ENCODE measurements at places on chromosomes 2 and 18. TPM values are rescaled to one million over a fixed set of nuclear protein-coding genes. Genes with fewer than 3 reads are reported as not detected.

GRCh38 chr2:236847538-236848263 lies 238.0 kb upstream of the COPS8 start:
- DNase-seq: no peak

GRCh38 chr2:186918495-186918894 lies 69.5 kb upstream of the ZSWIM2 start:
- peak; percentile 11 for DNase-seq

- DNase-seq: peak; percentile 87
Observed at GRCh38 chr18:23257686-23258565, 122.6 kb downstream of the CABLES1 start.

- peak; percentile 91 for DNase-seq
Observed at GRCh38 chr18:62450546-62451410, 72.0 kb upstream of the ZCCHC2 start.

DNA sequence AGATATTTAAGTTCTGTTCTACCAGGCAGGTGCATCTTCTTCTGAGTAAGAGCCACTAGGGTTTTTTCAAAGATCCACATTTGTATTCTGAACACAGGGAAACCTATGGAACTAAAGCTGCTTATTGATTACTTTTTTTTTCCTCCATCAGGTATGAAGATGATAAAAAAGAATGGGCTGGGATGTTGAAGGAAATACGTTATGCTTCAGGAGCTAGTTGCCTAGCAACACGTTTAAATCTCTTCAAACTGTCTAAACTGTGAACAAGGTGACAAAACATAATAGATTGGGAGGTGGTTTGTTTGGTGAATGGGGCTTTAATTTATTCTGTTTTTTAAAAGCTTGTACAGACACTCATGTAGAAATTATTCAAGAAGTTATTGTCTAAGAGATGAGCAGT lies 15.9 kb downstream of the KLHL41 start:
- DNase-seq: no peak

HOXD9 gene
- 7.0 TPM for total RNA-seq

DNA sequence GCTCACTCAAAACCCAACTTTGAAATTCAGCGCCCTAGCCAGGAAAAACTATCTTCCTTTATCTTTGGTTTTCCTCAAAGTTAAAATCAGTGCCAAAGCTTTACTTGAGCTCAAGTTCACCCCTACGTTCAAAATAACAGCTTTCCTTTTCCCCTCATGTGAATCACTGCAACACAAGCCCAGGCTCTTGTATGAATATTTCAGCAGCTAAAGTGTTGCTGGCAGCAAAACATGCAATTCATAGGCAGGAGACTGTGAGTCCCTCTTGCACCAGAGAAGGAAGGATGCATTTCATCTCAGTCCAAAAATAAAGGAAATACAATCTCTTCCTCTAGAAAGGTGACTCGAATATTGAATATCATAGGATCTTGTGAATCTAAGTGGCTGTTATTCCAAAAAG lies 461.3 kb upstream of the SOX11 start:
- no peak for DNase-seq

Measured in GM23248 (cell line).